ENCODE measurements at places on chromosomes 5 and 9. TPM values are rescaled to one million over a fixed set of nuclear protein-coding genes. Genes with fewer than 3 reads are reported as not detected.

ARID3C gene
- total RNA-seq, result 0.11 TPM

ISL1 gene
- not detected for total RNA-seq

HTR1A gene
- total RNA-seq, result not detected

ANKRD31 gene
- total RNA-seq, result not detected

RNF183 gene
- not detected for total RNA-seq

FCN2 gene
- not detected for total RNA-seq
